ENCODE measurements at places on chromosomes 5 and 9. TPM values are rescaled to one million over a fixed set of nuclear protein-coding genes. Genes with fewer than 3 reads are reported as not detected.
A peak's percentile ranks its signal among the peaks of the same experiment; 100 is the strongest.

GRCh38 chr9:89011683-89012082 is 20.4 kb downstream of the S1PR3 start:
- DNase-seq: no peak

Gene TOMM5
- total RNA-seq: 87.2 TPM

- DNase-seq: no peak
These were observed 78.3 kb downstream of the COL27A1 start for GRCh38 chr9:114233491-114234185.

DNA sequence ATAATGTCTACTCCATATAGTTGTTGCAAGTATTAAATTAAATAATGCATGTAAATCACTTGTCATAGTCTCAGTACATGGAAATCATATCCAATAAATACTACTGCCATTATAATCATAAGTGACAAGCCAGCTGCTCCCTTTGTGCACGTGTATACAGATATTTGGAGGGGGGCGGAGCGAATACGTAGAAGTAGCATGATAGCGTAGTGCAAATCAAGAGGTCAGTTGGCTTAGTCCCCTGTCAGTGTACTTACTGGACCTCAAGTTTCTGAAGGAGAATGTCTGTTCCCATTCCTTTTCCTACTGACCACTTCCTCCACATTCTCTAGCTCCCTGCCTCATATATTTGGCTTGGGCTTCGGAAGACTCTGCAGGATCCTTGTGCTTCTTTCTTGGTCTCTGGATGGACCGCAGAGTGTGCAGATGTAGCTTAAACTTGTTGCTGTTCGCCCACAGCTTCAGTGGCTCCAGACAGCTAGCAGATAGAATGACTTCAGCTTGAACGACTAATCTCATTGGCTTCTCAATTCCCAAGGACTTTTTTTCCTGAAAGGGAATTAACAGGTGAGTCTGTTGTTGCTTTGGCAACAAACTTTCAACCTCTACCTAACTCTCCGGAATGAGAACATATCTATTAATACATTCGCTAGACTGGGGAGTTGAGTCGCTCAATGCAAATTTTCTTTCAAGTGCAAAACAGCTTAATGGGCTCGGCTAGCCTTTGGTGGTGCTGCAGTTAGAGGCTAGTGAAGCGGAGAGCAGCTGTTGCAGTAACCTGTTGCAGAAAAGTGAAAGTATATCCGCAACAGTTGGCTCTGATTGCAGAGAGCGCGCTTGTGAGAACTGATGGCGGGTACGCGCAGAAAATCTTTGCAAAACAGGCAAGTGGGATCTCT is at the start of gene PCDHB1:
PCDHB1 (plus strand) TSS at position 753 of the 899 bp plus-strand sequence; CDS start at position 850, 97 bp downstream.
- no peak for DNase-seq

GRCh38 chr5:141439411-141440141 is 9.3 kb downstream of the PCDHGA12 start:
- no peak for DNase-seq

Gene NEUROG1
- total RNA-seq: not detected

DNA sequence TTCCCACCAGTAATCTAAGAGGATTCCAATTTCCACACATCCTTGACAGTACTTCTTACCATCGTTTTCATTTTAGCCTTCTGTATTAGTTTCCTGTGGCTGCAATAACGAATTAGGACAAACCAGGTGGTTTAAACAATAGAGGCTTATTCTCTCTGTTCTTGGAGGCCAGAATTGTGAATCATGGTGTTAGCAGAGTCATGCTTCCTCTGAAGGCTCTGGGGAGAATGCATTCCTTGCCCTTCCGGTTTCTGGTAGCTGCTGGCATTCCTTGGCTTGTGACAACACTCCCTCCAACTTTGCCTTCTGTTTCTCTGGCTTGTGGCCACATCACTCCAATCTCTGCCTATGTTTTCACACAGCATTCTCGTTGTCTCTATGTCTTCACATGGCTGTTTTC is 23.5 kb downstream of the RIGI start:
- no peak for DNase-seq

- no peak for DNase-seq
These were observed 703.9 kb downstream of the BRINP1 start for GRCh38 chr9:118665226-118665919.

Gene EIF4E1B
- total RNA-seq: not detected

Gene PCDHB6
- total RNA-seq: 2.1 TPM

Gene CTXN3
- total RNA-seq: not detected

GRCh38 chr5:125196481-125197111 is 450.2 kb upstream of the ZNF608 start:
- no peak for DNase-seq

- no peak for DNase-seq
These were observed 159.6 kb upstream of the ALDH1B1 start for GRCh38 chr9:38232895-38233294.

Gene CAMLG
- 49.2 TPM for total RNA-seq

Gene CDH6
- total RNA-seq: 0.47 TPM

Gene MELK
- total RNA-seq: 14.8 TPM

Gene EXOSC2
- total RNA-seq: 54.4 TPM

GRCh38 chr9:137089232-137089947 is 2.6 kb downstream of the MAN1B1 start:
- no peak for DNase-seq

DNA sequence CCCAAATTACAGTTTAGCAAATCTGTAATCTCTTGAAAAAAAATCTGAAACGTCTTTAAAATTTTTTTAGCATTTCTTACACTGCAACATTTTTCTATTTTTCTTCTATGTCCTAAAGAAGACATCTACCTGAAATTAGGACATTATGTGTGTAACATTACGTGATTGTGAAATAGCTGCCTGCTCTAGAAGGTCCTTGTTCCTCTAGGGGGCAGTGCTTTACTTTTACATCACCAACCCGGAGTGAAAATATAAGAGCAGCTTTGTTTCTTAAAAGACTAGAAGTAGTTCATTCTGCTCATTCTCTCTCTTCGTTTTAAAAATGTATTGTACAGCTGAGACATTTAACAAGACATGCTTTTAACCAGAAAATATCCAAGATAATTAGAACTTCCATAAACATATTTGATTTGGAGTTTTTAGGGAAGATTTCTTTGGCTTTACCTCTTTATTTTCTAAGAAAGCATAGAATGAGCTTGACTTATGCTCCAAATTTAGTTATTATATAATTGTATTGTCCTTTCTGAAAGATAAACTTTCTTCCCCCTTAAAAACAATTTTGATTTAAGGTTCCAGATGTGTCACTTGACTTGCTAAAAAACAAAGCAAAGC is 48.1 kb upstream of the RIOK2 start:
- DNase-seq: no peak

Gene NR5A1
- total RNA-seq: 0.25 TPM

DNA sequence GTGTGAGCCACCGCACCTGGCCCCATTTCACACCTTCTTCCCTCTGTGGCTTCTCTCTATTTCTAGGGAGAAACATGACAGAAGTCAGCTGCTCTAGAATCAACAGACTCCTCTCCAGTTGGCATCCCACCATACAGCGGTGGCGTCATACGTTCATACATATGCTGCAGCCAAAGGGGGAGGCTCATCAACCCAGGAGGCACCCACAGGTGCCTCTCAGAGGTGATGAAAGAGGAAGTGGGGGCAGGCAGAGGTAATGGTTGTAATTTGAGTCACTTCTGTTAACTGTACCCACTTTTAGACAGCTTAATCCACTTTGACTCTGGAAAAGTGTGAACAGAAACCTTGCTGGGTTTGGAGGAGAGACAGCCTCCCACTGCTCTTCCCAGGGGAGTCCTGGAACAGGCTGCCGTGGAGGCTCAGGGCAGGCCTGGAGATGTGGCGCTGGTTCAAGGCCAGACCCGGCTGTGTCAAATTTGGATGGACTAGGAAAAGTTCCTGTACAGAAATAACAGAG is 47.3 kb upstream of the SUB1 start:
- no peak for DNase-seq

DNA sequence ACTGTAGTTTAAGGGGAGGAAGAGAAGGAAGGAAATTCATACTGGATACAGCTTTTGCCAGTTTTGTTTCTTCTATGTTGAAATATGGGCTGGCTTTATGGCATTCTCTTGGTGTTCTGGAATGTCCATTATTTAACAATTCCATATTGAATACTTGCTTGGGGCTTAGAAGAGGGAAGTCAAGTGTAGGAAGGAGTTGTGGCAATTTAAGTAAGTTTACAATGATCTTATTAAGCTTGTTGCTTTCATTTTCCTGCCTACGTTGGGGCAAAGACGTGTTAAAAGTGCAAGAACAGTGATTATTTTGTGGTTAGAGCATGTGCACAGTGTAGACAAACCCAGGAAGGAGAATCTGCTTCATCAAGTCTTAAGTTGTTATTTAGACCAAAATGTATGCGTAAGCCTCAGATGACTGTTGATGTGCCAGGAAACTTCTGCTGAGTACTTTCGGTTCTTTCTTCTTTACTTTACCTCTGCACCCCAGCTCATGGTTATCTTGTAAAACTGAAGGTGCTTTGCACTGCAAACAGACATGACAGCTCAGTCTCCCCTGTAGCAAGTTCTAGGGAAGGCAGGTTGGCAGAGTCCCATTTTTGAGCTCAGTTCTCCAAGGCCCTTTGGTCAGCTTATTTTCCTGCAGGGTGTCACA is 75.8 kb downstream of the F2RL2 start:
- no peak for DNase-seq

Gene ZNG1A
- total RNA-seq: 37.4 TPM

Gene IL13
- total RNA-seq: 0.50 TPM

GRCh38 chr5:132821791-132822190 is 8.7 kb downstream of the SHROOM1 start:
- DNase-seq: no peak

DNA sequence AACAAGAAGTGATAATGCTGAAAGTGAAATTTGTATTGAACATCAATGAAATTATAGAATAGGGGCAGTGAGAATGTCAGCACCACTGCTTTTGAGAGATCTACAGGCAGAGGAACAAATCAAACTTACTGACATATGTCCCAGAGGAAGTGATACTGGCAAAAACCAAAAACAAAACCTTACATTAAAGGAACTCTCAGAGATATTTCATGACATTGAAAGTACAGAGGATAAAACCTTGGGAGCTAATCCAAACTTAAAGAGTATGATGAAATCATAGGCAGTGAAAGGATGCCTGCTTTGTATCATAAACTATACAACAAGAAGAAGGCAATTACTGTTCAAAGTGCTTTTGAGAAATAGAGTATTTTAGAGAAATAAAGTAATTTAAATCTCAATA is 90.4 kb upstream of the SV2C start:
- DNase-seq: no peak

GRCh38 chr5:93019896-93020295 is 561.1 kb downstream of the NR2F1-AS1 start:
- no peak for DNase-seq

GRCh38 chr5:75242067-75242466 is 5.4 kb upstream of the ANKRD31 start:
- no peak for DNase-seq

Gene HSPB3
- not detected for total RNA-seq

Gene RANBP3L
- total RNA-seq: 0.52 TPM

- no peak for DNase-seq
These were observed 34.9 kb upstream of the FCHO2 start for GRCh38 chr5:72920690-72921502.

Gene PCA3
- total RNA-seq: not detected

DNA sequence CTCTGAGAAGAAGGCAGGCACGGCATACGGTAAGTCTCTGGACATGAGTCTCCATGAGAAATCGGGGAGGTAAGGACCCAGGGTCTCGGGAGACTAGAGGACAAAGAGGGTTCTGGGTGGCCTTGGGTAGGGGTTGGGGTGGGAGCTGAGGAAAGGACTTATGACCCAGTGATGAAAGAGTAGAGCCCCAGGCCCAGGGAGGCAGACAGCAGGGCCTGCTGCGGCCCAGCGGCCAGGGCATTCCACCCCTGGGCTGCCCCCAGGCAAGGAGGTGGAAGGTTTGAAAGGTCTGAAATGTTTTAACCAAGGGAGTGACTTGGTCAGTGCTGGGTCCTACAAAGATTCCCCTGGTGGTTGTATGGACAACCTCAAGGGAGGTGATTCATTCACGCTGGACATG is 89.1 kb downstream of the CRB2 start:
- DNase-seq: no peak

DNA sequence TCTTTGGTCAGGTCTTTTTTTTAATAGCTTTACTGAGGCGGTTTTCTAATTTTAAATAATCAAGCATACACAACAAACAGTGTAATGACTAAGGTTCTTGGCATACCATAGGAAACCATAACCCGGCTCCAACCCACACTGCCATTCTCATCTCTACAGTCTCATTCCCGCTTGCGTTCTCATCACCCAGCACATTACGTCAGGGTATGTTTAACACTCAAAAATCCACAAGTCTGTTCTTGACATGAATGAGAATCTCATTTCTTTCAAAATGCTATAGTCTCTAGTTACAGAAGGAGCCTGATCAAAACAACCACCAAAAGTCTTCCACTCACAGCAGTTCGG is 505 bp downstream of the C5orf34 start:
- no peak for DNase-seq

DNA sequence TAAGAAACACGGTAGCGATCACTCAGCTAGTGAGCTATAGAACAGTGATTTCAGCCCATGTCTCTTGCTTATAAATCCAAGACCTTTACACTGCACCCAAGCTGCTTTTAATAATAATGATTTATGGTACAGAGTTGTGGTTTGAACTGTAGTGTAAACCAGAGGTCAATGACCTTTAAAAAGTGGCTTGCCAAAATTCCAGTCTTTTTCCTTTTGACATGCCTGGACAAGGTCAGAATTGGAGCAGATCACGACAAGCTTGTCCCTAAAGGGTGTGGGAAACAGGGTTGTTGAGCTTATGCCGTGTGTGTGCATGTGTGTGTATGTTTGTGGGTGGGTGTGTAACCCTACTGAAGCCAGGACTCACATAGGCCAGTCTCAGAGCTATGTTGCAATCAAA is 225.3 kb upstream of the CLINT1 start:
- no peak for DNase-seq

- peak; percentile 100 for DNase-seq
These were observed at the start of gene HNRNPK for GRCh38 chr9:83979812-83980394. Gene HNRNPK (minus strand): TSS chr9:83980215. CDS start chr9:83978252, 1,963 bp downstream.

Gene FAM153A
- not detected for total RNA-seq

DNA sequence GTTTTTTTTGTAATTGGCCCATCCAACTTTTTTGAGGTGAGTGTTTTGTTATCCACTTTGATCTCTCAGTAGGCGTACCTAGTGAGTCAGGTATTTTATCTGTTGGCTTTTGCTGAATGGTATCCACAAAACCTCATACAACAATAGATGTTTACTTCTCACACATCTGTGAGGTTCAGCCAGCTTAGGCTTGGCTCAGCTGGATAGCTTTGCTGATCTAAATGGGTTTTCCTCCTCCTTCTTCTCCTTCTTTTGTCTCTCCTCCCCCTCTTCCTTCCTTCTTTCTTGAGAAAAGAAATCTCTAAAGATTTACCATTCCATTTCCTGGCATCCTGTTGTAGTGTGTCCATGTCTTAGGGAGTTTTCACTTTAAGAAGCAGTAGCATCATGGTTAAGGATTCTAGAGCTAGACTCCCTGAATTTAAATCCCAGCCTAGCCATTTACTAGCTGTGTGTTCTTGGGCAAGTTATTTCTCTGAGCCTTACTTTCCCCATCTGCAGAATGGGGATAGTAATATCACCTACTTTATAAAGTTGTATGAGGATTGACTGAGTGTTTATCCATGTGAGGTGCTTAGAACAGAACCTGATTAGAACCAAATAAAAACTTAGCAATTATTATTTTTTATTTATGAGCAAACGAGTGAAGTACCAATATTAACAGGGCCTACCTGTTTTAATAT is 126.3 kb downstream of the ARHGAP26 start:
- no peak for DNase-seq

Gene FGF10
- total RNA-seq: not detected

GRCh38 chr5:169742771-169743296 is 105.8 kb downstream of the DOCK2 start:
- DNase-seq: no peak

Gene FAM151B
- total RNA-seq: 1.9 TPM
